Lower leg skin (tissue), 4 donors: ENCODE measurements at places on chromosomes 5 and 9.

DNA sequence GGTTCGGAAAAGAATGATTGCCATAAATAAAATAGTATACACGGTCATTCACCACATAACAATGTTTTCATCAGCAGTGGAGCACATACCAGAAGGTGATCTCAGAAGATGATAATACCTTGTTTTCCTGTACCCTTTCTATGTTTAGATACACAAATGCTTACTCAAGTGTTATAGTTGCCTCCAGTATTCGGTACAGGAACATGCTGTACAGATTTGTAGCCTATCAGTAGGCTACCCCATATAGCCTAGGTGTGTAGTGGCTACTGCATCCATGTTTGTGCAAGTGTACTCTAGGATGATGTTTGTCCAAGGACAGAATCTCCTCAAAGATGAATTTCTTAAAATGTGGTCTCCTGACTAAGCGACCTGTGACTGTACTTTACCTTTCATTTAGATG is 59.2 kb downstream of the ICE1 start:
- DNase-seq = no peak

DNA sequence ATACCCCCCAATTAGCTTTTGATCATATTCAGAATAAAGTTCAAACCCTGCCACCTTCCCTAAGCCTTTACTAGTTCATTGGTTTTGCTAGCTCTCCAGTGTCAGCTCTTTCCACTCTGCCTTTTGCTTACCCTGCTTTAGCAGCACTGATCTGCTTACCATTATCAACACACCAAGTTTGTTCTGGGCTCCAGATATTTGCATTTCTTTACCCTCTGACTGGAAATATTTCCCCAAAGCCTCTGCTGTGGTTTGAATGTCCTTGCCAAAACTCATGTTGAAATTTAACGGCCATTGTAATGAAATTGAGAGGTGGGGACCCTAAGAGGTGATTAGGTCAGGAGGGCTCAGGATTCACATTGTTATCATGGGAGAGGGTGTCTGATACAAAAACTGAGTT is 99.5 kb downstream of the GCNT1 start:
- no peak for DNase-seq

GRCh38 chr5:56060276-56061110 is 65.7 kb upstream of the IL6ST start:
- no peak for DNase-seq

DNA sequence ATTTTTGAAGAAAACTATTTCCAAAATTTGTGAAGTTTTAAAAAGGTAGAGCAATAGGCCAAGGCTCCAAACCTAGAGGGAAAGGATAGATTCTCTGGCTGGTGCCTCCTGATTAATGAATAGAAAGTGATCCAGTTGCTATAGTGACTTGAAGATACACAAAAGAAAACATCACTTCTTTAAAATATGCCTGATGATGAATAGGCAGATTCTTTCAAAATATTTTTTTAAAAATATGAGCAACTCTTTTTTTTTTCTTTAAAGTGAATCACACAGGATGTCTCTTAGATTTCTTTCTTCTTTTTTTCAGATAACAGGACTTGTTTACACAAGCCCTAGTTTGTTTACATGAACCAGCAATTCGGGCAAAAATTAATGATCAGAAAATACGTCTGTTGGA is 124.4 kb downstream of the RFK start:
- no peak for DNase-seq

- no peak for DNase-seq
These were observed 27.4 kb downstream of the CENPK start for GRCh38 chr5:65535529-65535987.

- DNase-seq = no peak
These were observed 56.4 kb downstream of the NTNG2 start for GRCh38 chr9:132218208-132218607.

DNA sequence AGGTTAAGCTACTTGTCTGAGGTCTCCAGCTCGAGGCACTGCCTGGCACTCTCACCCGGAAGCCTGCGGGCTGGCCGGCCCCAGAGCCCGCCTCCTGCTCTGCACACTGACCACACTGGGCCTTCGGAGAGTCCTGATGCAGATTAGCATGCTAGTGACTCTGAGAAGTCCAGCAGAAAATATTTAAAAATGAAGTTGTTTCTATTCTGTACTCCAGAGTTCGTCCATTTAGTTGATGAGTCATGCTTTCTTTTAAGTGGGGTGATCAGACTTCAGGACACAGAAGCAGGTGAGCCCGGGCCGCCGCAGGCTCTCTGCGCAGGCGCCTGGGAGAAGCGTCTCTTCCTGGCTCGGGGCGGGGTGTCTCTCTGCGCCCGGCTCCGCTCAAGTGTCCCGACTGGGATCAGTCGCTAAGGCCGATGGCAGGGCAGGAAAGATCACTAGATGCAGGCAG is 32.5 kb downstream of the FAM240B start:
- DNase-seq = peak; percentile 91

GRCh38 chr9:114059047-114059803 is 18.9 kb downstream of the AMBP start:
- peak; percentile 78 for DNase-seq
